Cardiac fibroblast (primary cell): ENCODE measurements at places on chromosomes 12 and 14.
A peak's percentile ranks its signal among the peaks of the same experiment; 100 is the strongest.

DNA sequence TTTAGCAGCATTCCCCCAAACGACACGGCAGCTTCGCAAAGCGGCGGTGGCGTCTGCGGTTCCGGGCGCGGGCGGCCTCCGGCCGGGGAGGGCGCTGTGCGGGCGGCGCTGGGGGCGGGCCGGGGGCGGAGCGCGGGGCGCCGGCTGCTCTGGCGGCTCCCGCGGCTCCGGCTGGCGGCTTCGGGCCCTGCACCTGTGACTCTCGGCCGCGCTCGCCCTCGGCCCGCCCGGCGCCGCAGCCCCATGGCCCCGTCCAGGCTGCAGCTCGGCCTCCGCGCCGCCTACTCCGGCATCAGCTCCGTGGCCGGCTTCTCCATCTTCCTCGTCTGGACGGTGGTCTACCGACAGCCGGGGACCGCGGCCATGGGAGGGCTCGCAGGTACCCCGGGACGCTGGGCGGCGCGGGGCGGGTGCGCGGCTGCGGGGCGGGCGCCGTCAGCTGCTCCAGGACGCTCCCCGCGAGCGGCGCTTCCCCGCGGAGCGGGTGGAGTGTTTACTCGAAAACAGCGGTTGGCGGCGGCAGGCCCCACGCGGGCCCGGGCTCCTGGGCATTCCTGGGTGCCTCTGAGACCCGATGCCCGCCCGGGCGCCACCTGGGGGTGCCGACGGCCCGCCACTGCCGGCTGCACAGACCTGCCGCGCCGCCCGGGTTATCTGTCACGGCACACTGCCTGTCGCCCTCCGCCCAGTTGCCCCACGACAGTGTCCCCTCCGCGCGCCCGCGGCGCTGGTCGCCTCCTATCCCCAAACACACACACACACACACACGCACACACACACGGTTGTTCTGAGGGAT, at the start of gene SLC48A1:
Gene SLC48A1 (plus strand): TSS at position 177 of the 796 bp plus-strand sequence. CDS start 67 bp downstream, at position 244.
- peak; percentile 64 for DNase-seq

GRCh38 chr12:75672200-75672599, 160.8 kb upstream of the KRR1 start:
- DNase-seq, result no peak

- DNase-seq, result no peak
Observed at GRCh38 chr12:53699678-53700025, 23.8 kb upstream of the ATP5MC2 start.

GRCh38 chr12:58764100-58764953, 156.0 kb downstream of the LRIG3 start:
- no peak for DNase-seq

- peak; percentile 23 for DNase-seq
Observed at GRCh38 chr14:39434401-39434800, 2.2 kb upstream of the FBXO33 start.

GRCh38 chr12:3304436-3305165, 186.4 kb upstream of the PRMT8 start:
- DNase-seq, result peak; percentile 66

DNA sequence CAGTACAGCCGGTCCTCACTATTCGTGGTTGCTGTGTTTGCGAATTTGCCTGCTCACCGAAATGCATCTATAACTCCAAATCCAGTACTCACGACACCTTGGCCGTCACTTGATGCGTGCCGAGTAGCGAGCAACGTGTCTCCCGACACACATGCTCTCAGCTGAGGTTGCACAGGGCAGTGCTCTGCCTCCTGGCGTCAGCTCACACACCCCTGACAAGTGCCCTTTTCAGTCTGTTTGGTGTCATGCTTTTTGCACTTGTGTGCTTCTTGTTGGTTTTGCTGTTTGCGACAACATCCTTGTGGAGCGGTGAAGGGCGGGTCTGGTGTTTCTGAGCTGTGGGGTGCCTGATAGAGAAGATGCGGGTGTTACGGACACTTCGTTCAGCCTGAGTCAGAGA, 110.4 kb upstream of the RFLNA start:
- DNase-seq, result no peak

- DNase-seq, result no peak
Observed at GRCh38 chr12:125889742-125890141, 824.5 kb downstream of the AACS start.

DNA sequence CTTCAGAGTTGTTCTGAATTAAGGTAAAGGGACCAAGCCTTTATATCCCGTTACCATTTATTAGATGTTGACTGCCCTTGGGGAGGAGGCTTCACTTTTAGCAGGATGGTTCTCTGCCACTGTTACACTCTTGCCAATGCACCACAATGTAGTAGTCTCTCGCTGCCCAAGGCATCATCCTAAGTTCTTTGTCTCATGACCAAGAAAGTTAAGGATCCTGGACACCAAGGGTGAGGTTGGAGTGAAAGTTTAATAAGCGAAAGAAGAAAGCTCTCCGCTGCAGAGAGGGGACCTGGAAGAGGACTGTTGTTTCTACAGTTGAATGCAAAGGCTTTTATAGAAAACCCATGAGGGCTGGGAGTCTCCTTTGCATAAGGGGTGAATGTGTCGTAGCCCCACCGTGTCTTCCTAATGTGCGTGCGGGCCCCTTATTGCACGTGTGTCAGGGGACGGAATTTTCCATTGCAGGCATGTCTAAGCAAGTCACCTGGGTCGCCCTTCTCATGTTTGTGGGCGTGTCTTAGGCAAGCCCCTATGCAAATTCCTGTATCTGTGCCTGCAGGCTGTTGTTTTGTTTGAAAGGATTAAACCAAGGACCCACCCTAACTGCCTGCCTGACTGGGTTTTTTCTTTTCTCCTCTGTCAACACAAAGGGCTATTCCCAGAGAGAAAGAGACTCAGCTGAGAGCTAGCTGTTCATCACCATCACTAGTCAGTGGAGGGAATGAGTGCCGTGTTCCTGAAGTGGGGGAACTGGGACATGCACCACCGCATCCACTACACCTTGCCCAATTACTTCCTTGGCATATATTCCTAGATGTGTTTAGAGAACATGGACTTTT, 17.6 kb upstream of the RNASE1 start:
- no peak for DNase-seq
